ENCODE measurements at places on chromosomes 3 and 15.
A peak's percentile ranks its signal among the peaks of the same experiment; 100 is the strongest.

GRCh38 chr15:74427607-74428441, 5.9 kb downstream of the SEMA7A start:
- no peak for DNase-seq

GRCh38 chr3:137259701-137260100, 301.9 kb downstream of the IL20RB start:
- no peak for DNase-seq

- DNase-seq = no peak
Measured at GRCh38 chr15:96693990-96694517, 363.6 kb downstream of the NR2F2 start.

- no peak for DNase-seq
Measured at GRCh38 chr15:57440799-57441198, 64.5 kb downstream of the CGNL1 start.

DNA sequence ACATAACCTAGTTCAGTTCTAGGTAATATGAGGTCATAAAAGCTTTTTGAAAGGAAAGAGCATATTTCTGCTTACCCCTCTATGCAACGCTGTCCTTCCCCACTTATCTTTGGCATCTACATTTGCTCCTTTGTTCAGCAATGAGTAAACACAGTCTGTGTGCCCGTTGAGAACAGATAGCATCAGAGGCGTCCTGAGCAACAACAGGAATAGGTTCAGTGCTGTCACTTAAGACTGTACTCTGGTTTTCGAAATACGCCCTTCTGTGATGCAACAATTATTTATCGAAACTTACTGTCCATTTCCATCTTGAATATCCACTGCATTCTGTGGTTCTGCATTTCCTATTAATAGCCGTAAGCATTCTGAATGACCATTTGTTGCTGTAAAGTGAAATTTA, 84.4 kb downstream of the BTD start:
- DNase-seq = no peak

GRCh38 chr3:50642382-50642781, 25.4 kb downstream of the MAPKAPK3 start:
- no peak for DNase-seq

- DNase-seq = no peak
Measured at GRCh38 chr15:96720656-96721055, 390.2 kb downstream of the NR2F2 start.

DNA sequence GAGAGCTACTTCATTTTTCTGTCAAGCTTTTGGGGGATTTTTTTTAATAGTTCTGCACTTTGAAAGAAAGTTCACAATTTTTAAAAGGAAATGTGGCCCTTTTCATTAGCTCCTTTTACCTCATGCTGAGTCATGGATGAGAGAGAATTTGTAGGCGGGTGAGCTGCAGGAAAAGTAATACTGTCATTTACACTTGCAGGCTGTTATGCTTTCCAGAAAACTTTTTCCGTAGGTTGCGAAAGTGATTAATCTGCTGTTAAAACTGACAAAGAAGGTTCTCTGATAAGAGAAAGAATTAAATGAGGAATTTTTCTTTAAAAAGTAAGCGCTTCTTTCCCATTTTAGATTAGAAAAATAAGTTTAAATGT, 430.2 kb downstream of the LPP start:
- peak; percentile 5 for DNase-seq

GRCh38 chr3:143849854-143850549, 1.7 kb upstream of the SLC9A9 start:
- DNase-seq = no peak

DNA sequence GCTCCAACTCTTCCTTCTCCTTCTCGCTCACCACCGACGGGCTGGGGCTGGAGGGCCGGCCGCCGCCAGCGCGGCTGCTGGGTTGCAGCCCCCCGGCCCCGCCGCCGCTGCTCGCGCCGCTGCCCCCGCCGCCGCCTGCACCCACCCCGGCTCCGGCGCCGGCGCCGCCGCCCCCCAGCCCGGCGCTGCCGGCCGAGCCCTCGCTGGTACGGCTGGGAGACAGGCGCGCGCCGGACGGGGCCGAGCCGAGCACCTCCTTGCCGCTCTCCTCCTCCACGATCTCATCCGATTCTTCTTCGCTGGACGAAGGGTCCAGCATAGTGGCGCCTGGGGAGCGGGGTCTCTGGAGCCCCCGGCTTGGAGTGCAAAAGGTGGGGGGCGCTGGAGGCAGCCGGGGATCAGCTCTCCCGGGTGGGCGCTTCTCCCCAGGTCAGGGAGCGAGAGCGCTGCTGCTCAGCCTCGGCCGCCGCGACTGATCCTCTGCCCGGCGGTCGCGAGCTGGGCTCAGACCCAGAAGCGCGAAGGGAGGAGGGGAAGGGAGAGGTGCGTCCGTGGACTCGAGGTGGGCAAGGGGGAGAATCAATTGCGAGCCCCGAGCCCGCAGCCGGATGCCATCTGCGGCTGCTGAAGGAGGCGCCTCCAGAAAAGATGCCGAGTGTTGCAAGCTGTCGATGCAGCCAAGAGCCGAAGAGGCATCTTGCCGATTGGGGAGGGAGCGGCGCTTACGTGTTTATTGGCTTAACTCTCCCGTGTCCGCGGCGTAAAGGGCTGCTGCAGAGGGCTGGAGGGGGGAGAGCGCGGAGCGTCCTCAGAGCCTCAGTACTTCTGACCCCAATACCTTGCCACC, at the start of gene CADPS:
Gene CADPS (minus strand): TSS at position 706 of the 847 bp plus-strand sequence. CDS start 387 bp downstream, at position 319.
- DNase-seq = no peak

DNA sequence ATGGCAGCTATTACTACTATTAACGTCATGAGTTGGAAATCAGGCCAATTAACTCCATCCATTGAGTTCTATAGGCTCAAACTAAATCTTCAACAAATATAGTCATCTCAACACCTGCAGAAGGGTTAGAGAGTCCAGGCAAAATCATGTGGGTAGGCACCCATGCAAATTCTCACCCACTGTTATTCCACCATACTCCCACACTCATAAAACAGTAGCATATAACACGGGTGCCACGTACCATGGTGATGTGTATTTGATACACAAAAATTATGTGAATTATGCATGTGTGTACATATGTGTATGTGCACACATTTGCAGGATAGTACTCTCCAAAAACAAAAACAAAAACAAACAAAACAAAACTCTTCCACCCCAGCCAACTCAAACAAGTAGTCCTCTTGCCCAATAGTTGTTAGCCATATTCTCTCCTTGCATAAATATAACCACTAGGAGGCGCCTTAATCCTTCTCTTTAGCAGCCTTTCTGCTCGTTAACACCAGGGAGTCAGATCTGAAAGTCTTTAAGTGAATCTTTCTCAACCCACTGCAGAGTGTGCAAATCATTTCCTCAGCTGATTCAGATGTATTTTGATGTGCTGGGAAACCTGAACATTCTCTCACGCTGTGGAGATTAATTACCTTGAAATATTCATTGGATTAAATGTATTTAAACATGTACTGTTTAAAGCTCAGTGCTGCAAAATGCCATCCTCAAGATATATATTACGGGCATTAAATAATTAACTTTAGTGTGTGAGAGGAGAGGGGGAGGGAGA, 38.0 kb upstream of the COPB2 start:
- no peak for DNase-seq

GRCh38 chr3:54710954-54711353, 216.9 kb downstream of the LRTM1 start:
- no peak for DNase-seq

- no peak for DNase-seq
Measured at GRCh38 chr3:160136421-160136820, 88.8 kb upstream of the C3orf80 start.

GRCh38 chr15:95758451-95758850, 572.0 kb upstream of the NR2F2 start:
- DNase-seq = no peak

GRCh38 chr3:171684221-171684620, 126.1 kb downstream of the PLD1 start:
- no peak for DNase-seq

- no peak for DNase-seq
Measured at GRCh38 chr15:54707805-54708752, 488.7 kb downstream of the RSL24D1 start.

DNA sequence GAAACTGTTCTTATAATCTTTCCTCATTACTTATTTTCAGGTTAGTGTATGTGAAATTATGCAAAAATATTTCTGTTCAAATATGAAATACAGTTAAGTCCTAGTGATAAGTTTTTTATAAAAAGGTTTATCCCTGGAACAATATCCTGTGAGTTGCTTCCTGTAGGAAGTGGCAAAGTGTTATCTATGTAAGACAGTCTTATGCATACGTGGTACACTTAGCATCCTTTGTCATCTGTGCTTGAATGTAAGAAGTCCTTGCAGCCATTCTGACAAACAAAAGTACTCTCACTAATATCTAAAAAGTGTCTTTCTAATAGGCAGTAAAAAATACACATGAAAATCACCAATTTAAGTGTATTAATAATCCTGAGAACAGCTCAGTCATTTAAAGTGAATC, 372.5 kb upstream of the BCHE start:
- no peak for DNase-seq

- DNase-seq = no peak
Measured at GRCh38 chr15:90421527-90421926, 33.5 kb downstream of the IQGAP1 start.

DNA sequence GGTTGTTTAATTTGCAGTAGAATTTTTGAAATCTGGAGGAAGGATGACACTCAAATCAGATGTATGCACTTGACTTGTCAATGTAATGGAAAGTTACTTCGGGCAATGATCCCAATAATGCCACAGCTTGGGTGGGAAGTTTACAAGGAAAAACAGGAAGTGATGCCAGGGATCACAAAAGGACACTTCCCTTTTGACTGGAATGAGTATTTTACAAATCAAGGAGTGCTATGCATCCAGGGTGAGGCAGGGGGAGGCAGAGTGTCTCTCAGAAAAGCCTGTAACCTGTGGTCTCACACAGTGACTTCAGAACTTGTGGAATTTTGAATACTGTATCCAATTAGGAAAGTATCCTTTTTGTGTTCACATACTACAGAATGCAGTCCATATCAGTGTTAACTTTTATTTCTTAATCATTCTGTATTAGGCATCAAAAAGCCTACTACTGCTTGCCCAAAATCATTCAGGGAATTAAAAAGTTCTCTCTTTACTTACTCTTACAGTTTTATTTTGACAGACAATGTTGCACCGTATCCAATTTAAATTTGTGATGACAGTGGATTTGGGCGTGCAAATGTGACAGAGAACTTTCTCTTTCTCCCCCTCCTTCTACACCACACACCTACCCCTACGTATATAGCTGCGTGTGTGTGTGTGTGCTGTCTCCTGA, 445.1 kb downstream of the MECOM start:
- DNase-seq = no peak

- DNase-seq = no peak
Measured at GRCh38 chr3:16300881-16301359, 35.9 kb downstream of the OXNAD1 start.

DNA sequence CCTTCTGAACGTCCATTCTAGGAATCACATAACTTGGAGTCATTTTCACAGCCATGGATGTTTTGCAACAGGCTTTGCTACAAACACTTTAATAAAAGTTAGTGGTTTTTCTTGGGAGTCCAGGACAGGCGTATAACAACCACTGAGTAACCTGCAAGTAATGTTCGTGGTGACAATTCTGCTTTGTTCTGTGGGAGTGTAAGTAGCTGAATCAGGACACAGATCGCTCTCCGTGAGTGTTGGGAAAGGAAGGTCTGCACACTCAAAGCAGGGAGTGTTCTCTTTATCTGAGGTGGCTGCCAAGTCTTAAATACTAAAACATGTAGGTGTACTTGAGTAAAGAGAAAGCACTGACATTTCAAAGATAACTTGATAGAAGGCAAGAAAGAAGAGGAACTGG, 7.9 kb upstream of the BNC1 start:
- DNase-seq = no peak

GRCh38 chr3:128483657-128484403, 9.2 kb downstream of the GATA2 start:
- no peak for DNase-seq

DNA sequence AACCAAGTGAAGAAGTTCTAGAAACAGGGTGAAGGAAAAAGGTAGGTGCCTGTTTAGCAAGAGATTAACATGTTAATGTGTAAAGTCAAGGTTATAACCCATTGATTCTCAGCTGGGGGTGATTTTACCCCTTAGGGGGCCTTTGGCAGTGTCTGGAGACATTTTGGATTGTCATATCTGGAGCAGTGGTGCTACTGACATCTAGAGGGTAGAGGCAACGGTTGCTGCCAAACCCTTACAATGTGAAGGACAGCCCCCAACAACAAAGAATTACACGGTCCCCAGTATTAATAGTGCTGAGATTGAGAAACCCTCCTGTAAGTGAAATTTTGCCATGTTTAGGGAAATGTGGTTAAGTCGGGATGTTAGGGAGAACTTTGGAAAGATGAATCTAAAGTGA, 74.7 kb downstream of the CRYBG3 start:
- no peak for DNase-seq

DNA sequence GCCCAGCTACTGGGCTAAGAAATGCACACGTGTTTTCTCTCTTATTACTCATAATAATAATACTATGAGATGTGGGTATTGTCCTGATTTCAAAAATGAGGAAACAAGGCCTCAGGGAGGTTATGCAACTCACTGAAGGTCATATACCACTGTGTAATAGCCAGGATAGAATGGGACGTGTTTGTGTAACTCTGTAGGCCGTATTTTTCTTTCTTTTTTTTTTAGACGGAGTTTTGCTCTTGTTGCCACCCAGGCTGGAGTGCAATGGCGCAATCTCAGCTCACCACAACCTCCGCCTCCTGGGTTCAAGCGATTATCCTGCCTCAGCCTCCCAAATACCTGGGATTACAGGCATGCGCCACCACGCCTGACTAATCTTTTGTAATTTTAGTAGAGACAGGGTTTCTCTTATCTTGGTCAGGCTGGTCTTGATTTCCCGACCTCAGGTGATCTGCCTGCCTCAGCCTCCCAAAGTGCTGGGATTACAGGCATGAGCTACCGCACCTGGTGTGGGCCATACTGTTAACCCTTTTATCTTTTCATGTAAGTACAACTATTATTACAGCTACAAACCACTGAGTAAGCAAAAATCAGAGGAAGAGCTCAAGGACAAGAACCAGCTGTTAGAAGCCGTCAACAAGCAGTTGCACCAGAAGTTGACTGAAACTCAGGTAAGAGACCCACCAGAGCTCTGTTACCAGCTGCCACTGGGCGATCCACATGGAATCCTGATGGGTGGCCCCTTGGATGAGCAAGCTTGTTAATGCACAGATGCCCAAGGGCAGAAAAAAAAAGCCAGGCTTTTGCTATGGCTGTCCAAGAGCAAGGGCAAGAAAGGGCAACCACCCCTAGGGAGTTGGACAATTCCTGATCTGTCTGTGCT, 6.7 kb downstream of the KNSTRN start:
- no peak for DNase-seq

DNA sequence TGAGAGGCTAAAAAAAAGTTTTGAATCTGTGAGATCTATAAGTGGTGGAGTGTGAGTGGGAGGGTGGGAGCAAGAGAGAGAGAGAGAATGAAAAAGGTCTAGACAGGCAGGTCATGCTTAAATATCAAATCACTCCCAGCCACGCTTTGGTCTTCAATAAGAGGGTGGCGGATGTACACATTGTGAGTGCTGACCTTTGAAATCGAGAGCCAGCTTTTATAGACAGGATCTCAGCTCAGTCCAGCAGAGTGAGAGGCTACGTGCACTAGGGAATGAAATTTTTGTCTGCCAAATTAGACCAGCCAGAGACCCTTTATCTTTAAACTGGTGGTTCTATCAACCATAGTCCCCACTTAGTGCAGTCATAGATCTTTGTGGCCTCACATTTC, 342.3 kb upstream of the PROK2 start:
- no peak for DNase-seq
